ENCODE measurements at places on chromosomes 5 and 9.

GRCh38 chr5:111447822-111448221, 64.5 kb downstream of the STARD4 start:
- DNase-seq: no peak

DNA sequence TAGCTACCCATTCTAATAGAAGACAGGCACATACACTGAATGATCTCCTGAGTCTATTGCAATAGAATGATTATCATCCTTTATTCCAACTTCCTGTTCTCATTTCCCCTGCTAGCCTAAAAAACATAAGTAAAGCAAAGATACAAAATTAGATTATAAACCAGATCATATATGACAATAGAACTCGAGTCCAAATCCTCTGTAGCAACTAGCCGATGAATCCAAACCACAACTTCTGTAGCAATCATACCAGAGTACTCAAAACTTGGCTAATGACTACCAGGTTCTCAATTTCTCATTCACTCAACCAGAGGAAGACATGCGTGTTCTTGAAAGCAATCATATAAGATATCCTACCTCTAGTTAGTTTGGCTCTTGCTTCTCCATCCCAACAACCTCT, 622.1 kb downstream of the PSAT1 start:
- DNase-seq: no peak

GRCh38 chr5:133147815-133148567, 96.2 kb downstream of the HSPA4 start:
- peak; percentile 23 for DNase-seq

GRCh38 chr9:124707666-124708065, 63.4 kb downstream of the NR6A1 start:
- DNase-seq: no peak

DNA sequence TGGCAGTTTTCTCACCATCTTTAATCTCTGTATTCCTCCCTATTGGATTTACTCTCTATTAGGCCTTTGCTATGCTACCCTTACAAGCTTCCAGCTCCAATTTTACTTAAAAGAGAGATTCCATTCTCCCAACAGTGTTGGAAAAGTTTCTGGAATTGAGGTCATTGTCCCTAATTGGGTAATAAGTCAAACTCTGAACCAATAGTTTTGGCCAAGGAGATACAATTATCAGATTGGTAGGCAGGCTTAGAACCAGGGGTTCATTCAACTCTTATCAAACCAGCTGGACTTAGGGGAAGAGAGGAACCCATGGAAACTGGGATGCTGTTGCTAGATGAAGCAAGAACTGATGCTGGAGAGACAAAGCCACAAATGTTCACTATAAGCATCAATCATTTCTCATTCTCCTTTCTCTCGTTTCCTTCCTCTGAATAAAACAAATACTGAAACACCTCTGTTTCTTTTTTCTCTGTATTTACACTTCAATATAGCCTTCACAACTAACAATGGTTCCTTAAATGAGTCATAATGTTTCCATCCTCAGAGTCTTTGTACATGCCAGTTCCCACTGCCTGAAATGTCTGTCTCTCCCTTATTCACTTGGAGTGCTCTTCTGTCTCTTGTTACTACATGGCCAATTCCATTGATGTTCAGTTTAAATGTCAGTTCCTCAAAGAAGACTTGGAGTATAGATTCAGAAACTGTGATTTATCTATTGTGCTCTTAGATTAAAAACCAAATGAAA, 587.3 kb downstream of the GABRG2 start:
- DNase-seq: no peak

DNA sequence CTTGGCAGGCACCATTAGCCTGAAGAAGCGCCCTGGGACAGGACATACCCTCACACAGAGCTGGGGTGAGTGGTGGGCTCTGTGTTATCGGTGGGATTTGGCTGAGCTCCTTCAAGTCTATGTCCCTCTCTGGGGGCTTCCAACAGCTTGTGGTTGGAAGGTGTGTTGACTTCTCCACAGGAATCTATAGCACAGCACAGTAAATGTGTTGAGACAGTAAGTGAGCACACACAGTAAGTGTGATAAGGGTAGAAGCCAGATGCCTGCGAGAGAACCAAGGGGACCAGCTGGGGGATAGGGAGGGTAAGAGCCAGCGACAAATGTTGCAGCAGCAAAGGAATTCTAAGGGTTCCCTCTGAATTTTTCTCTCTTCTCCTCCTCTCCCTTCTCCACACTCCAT, 448.0 kb downstream of the KDM4C start:
- no peak for DNase-seq

DNA sequence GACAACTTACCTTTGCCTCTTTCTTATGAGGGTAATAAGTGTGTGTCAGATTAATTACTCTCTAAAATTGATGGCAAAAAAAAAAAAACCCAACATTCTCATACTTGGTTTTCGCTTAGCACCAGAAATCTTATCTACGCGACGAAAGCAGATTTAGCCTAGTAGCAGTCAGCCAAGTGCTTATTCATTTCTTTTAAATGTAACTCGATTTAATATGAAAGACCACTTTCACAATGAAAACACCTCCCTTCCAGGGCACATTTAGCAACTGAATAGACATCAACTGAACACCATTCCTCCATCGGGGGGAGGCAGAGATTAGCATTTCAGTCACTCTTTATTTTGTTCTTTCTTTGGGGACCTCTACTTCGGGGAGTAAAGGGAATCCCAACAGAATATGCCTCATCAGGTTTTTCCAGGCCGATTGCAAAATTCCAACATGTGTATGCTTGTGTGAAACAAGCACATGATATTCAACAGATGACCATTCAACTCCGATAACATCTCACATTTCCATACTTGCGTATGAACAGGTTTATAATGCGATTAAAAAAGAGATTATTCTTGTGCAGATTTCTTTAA, 124.1 kb upstream of the RETREG1 start:
- no peak for DNase-seq

- no peak for DNase-seq
Observed at GRCh38 chr5:44842496-44843282, 33.9 kb downstream of the MRPS30 start.

- no peak for DNase-seq
Observed at GRCh38 chr9:130174920-130175321, 2.7 kb downstream of the NCS1 start.

GRCh38 chr5:143882520-143882919, 70.6 kb downstream of the HMHB1 start:
- no peak for DNase-seq

All from suppressor macrophage treated with lipopolysaccharide for 1 hour (primary cell).